Spleen (tissue), 13 donors: ENCODE measurements at places on chromosomes 7 and 10. TPM values are rescaled to one million over a fixed set of nuclear protein-coding genes. Genes with fewer than 3 reads are reported as not detected.

GRCh38 chr10:93076871-93077270 is 3.2 kb downstream of the CYP26A1 start:
- no peak for DNase-seq

- DNase-seq, result no peak
Observed at GRCh38 chr7:140262242-140262903, 85.6 kb upstream of the KDM7A start.

GRCh38 chr7:70712942-70713341 is 419.0 kb upstream of the GALNT17 start:
- no peak for DNase-seq

DNA sequence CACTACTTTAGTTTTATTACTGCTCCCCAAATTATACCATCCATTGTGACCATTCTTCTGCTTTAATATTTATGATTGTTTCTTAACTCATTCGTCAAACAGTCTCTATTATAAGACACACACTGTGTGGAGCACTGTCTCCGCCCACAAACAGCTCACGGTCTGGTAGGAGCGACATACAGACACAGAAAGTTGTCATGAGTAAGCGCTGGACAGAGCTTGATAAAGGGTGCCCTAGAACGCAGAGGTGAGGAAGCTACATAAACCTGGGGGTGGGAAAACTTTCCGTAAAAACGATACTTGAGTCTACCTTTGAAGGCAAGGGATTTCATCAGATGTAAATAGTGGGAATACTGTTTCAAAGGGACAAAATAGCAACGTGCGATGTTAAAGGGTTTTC is 207.9 kb downstream of the PHF14 start:
- DNase-seq, result no peak

DNA sequence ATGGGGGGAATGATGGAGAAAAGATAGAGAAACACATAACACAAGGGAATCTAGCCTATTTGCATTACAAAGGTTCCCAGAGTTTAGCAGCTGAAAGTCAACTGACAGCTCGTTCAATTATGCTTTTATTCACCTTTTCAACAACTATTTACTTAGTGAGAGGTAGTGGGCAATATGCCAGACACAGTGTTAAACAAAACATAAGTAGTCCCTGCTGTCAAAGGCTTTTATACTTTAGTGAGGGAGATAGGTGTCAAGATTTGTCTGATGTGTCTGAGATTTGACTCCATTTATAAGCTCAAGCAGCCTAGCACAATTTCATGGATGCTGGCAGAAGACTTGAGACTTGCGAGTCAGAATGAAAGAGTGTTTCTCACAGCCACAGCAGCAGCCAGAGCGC is 549.0 kb upstream of the VSTM2A start:
- no peak for DNase-seq

MAT1A gene
- total RNA-seq, result 0.76 TPM

GRCh38 chr7:88229302-88229995 is 9.6 kb upstream of the SRI start:
- no peak for DNase-seq

- no peak for DNase-seq
Observed at GRCh38 chr7:149254181-149254858, 7.7 kb upstream of the ZNF783 start.
